Uterus (tissue), 4 donors: ENCODE measurements at places on chromosomes 16 and 17. TPM values are rescaled to one million over a fixed set of nuclear protein-coding genes. Genes with fewer than 3 reads are reported as not detected.

- H3K4me3 ChIP-seq, result no peak overlapping the region
- H3K36me3 ChIP-seq, result no peaks in the 10 kb centered on the region
- no peak overlapping the region for H3K27ac ChIP-seq
- no peaks in the 10 kb centered on the region for H3K4me1 ChIP-seq
- no peak for DNase-seq
Observed at GRCh38 chr16:19379838-19380237, 37.8 kb upstream of the TMC5 start.

DNA sequence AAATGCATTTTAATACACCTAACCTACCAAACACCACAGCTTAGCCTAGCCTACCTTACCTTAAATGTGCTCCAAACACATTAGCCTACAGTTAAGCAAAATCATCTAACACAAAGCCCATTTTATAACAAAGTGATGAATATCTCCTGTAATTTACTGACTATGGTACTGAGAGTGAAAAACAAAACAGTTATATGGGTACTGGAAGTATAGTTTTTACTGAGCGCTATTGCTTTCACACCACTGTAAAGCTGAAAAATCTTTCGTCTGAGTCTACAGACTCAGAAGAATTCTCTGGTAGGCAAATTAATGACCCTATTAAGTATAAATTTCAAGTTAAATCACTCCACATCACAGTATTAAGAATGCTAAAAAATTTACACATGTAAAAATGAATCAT lies 3.5 kb downstream of the GRB2 start:
- H3K4me1 ChIP-seq, result no peaks in the 10 kb centered on the region
- no peaks in the 10 kb centered on the region for H3K36me3 ChIP-seq
- no peak overlapping the region for H3K4me3 ChIP-seq
- H3K27ac ChIP-seq, result no peak overlapping the region

- no peak overlapping the region for H3K27ac ChIP-seq
- no peaks in the 10 kb centered on the region for H3K36me3 ChIP-seq
- no peaks in the 10 kb centered on the region for H3K27me3 ChIP-seq
- no peak overlapping the region for H3K4me3 ChIP-seq
- no peaks in the 10 kb centered on the region for H3K4me1 ChIP-seq
Observed at GRCh38 chr17:19987897-19988296, 10.3 kb upstream of the AKAP10 start.

GRCh38 chr16:48829336-48830310 lies 219.6 kb upstream of the N4BP1 start:
- H3K36me3 ChIP-seq, result no peaks in the 10 kb centered on the region
- H3K4me1 ChIP-seq, result no peaks in the 10 kb centered on the region
- no peak for DNase-seq

GRCh38 chr16:67995423-67995822 lies 3.9 kb downstream of the DPEP2 start:
- DNase-seq, result no peak
- H3K27ac ChIP-seq, result no peak overlapping the region
- H3K4me1 ChIP-seq, result peaks cover 11% of the 10 kb centered on the region

- H3K36me3 ChIP-seq, result no peaks in the 10 kb centered on the region
- no peak overlapping the region for H3K4me3 ChIP-seq
- H3K27ac ChIP-seq, result no peak overlapping the region
- no peaks in the 10 kb centered on the region for H3K4me1 ChIP-seq
- H3K27me3 ChIP-seq, result no peaks in the 10 kb centered on the region
Observed at GRCh38 chr16:74083541-74083940, 213.1 kb upstream of the PSMD7 start.

- no peaks in the 10 kb centered on the region for H3K27me3 ChIP-seq
- H3K4me1 ChIP-seq, result peaks cover 3% of the 10 kb centered on the region
- DNase-seq, result no peak
- H3K4me3 ChIP-seq, result no peak overlapping the region
- no peaks in the 10 kb centered on the region for H3K36me3 ChIP-seq
Observed at GRCh38 chr16:4837733-4838501, 9.2 kb downstream of the GLYR1 start.

- H3K4me3 ChIP-seq, result no peak overlapping the region
- DNase-seq, result no peak
- H3K27me3 ChIP-seq, result no peaks in the 10 kb centered on the region
- H3K4me1 ChIP-seq, result no peaks in the 10 kb centered on the region
Observed at GRCh38 chr16:87657621-87658192, 55.4 kb downstream of the JPH3 start.

- no peaks in the 10 kb centered on the region for H3K36me3 ChIP-seq
- no peaks in the 10 kb centered on the region for H3K4me1 ChIP-seq
- peak; percentile 37 for DNase-seq
- no peak overlapping the region for H3K4me3 ChIP-seq
- H3K27me3 ChIP-seq, result no peaks in the 10 kb centered on the region
- no peak overlapping the region for H3K27ac ChIP-seq
Observed at GRCh38 chr16:55701442-55702319, 45.9 kb downstream of the SLC6A2 start.

DNA sequence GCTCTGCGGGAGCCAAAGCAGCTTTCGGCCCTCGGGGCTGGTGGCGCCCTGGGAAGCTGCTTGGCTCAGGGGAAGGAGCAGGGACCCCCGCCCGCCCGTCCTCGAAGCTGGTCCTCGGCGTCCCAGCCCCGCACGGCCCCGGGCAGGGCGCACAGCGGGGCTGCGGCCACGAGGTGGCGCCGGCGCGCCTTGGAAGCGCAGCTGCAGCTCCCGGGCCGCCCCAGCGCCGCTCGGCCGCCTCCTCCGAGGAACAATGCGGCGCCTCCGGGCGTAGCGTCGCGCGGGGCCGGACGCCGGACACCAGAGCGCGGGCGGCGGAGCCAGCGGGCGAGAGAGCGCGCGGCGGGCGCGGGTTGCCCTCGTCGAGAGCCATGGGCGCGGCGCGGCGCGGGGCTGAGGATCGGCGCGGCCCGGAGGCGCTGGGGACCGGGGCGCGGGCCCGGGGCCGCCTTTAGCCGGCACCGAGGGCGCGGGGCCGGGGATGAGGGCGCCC lies at the start of gene MGAT5B:
MGAT5B (plus strand) TSS at position 229 of the 493 bp plus-strand sequence. CDS start 626 bp downstream, outside the sequence.
- H3K4me1 ChIP-seq, result peaks cover 21% of the 10 kb centered on the region
- no peak within 1 kb of the TSS for H3K27ac ChIP-seq
- H3K27me3 ChIP-seq, result peaks cover 12% of the 10 kb centered on the region
- peak within 1 kb of the TSS; percentile 37 for H3K4me3 ChIP-seq
- peak; percentile 74 for DNase-seq

GRCh38 chr17:74219576-74220133 lies 6.3 kb downstream of the TTYH2 start:
- no peak overlapping the region for H3K4me3 ChIP-seq
- no peaks in the 10 kb centered on the region for H3K4me1 ChIP-seq
- H3K36me3 ChIP-seq, result no peaks in the 10 kb centered on the region
- H3K27ac ChIP-seq, result no peak overlapping the region

DNA sequence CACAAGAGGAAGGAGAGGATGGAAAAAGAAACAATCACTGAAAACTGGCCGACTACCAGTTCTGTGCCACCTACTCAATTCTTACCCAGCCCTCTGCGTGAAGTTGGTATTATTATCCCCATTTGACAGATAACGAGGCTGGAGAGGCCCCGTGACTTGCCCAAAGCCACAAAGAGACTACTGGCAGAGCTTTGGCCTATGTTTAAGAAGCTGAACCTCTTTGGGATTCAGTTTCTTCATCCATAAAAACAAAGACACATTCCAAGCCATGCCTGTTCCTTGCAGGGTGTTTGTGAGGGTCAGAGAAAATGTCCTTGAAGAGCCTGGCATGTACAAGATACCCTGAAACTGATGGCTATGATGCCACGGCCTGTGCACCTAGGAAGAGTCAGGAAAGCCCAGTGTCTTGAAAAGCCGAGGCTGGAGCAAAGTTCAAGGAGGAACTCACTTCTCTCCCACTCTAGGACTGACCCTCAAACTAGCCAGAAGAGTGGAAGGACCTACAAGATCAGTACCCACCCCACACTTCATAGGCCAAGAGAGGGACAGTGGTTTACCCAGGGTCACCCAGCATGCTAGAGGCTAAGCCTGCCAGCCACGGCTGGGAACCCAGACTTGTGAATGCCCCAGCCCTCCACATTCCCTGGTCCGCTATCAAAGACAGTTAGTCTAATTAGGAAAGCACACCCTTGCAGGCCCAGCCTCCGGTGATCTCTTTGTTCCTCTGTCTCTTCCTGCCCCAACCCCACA lies 1.6 kb upstream of the ACSF2 start:
- no peaks in the 10 kb centered on the region for H3K4me1 ChIP-seq
- H3K4me3 ChIP-seq, result no peak overlapping the region
- H3K27me3 ChIP-seq, result no peaks in the 10 kb centered on the region
- no peak for DNase-seq
- no peak overlapping the region for H3K27ac ChIP-seq
- no peaks in the 10 kb centered on the region for H3K36me3 ChIP-seq

DNA sequence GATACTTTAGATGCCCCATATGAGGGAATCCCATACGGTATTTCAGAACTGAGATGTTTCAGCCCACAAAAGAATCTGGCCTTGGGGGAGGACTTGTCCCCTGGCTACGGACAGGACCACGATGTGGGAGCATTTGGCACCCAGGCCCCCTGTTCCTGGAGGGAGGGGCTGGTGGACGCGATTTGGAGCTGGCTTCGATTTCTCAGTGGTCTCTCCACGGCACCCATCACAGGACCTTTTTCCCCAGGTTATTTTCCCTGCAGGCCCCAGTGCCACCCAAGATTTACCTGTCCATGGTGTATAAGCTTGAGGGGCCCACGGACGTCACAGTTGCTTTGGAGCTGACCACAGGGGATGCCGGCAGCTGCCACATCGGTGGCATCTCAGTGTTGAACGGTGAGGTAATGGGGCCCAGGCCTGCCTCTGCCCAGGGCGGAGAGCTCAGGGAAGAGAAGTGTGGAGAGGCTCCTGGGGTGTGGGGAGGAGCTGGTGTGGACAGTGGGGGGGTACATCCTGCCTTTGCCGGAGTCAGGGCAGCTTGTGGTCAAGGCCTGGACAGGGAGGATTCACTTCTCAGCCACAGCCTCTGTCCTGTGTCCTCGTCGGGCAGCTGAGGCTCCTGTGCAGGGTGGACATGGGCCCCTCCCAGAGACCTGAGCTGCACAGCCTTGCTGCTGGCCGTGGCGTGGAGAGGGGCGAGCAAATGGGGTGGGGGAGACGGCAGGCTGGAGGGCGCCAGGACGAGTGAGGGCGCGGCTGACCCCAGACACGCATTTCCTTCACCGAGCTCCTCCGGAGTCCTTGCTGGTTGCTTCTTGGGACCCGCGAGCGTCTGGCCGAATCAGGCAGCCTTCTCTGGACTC lies 9.9 kb downstream of the ENGASE start:
- no peak overlapping the region for H3K27ac ChIP-seq
- no peak overlapping the region for H3K4me3 ChIP-seq
- H3K36me3 ChIP-seq, result no peaks in the 10 kb centered on the region
- H3K27me3 ChIP-seq, result no peaks in the 10 kb centered on the region

Gene ZFP3
- 1.5 TPM for total RNA-seq

- no peaks in the 10 kb centered on the region for H3K27me3 ChIP-seq
- no peaks in the 10 kb centered on the region for H3K36me3 ChIP-seq
- H3K4me3 ChIP-seq, result no peak overlapping the region
- H3K27ac ChIP-seq, result peak overlapping the region; percentile 84
- H3K4me1 ChIP-seq, result peaks cover 6% of the 10 kb centered on the region
Observed at GRCh38 chr17:55283256-55283965, 18.7 kb downstream of the HLF start.

GRCh38 chr16:12315330-12316136 lies 339.0 kb downstream of the SNX29 start:
- H3K36me3 ChIP-seq, result no peaks in the 10 kb centered on the region
- H3K27me3 ChIP-seq, result no peaks in the 10 kb centered on the region
- DNase-seq, result no peak
- no peak overlapping the region for H3K4me3 ChIP-seq
- H3K4me1 ChIP-seq, result peaks cover 4% of the 10 kb centered on the region

GRCh38 chr16:75559564-75560372 lies 3.7 kb upstream of the TMEM231 start:
- no peaks in the 10 kb centered on the region for H3K36me3 ChIP-seq
- H3K27me3 ChIP-seq, result no peaks in the 10 kb centered on the region
- no peak overlapping the region for H3K27ac ChIP-seq
- H3K4me1 ChIP-seq, result no peaks in the 10 kb centered on the region

Gene OTOP2
- not detected for total RNA-seq

DNA sequence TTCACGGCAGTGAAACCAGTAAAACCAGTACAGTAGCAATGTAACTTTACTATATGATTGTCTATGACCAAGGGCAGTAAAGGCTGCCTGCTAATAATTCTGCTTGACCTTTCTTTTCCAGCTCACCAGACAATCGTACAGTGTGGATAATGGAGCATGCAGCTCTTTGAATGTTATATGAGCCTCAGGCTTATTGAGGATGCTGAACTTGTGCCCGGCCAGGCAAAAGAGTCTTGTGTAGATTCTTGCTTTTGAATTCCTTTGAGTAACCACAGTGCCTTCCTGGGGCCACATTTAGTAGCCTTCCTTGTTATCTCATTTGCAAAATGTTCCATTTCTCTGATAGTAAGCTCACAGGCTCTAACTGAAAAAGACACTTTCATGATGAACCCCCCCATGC lies 131.8 kb downstream of the CDH11 start:
- H3K4me1 ChIP-seq, result no peaks in the 10 kb centered on the region
- H3K36me3 ChIP-seq, result no peaks in the 10 kb centered on the region
- H3K4me3 ChIP-seq, result no peak overlapping the region
- no peaks in the 10 kb centered on the region for H3K27me3 ChIP-seq

- H3K4me3 ChIP-seq, result no peak overlapping the region
- no peaks in the 10 kb centered on the region for H3K36me3 ChIP-seq
- no peaks in the 10 kb centered on the region for H3K27me3 ChIP-seq
- H3K27ac ChIP-seq, result peak overlapping the region; percentile 43
Observed at GRCh38 chr16:72947379-72948237, 100.3 kb downstream of the ZFHX3 start.

GRCh38 chr16:51134269-51134812 lies 16.7 kb downstream of the SALL1 start:
- no peaks in the 10 kb centered on the region for H3K4me1 ChIP-seq
- no peak overlapping the region for H3K27ac ChIP-seq
- no peaks in the 10 kb centered on the region for H3K27me3 ChIP-seq
